Cardiac fibroblast (primary cell): ENCODE measurements at places on chromosomes 12 and 14.

DNA sequence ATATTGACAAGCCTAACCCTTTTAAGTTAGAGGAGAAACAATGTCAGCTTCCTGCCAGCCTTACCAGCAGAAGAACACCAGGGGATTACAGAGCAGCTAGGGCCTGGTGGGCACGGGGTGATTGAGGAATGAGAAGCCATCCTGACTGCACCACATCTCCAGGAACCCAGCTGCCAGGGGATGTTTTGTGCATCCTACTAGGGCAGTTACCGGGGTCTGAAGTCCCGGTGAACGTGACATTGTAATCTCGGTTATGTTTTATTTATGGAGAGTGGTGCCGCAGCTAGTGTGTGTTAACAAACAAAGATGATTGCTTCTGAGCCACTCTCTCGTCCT, 115.9 kb downstream of the BCL11B start:
- no peak for DNase-seq

- DNase-seq = peak; percentile 9
Measured at GRCh38 chr14:22928237-22929103, 706 bp downstream of the PRMT5 start.

DNA sequence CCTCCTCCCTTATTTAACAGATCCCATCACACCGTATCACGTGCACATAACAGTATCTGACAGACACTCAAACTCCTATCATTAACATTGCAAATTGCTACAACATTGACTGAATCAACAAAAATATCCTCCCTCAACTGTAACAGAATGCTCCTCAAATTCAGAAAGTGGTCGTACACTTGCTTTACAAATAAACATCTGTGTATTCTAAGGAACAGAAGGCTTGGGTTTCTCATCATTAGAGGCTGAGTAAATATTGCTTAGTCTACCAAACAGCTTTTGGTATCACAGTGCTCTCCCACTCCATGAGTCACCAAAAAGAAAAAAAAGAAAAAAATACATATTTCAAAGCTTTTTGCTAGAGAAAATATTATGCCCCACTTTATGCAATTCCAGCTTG, 23.9 kb downstream of the FERMT2 start:
- DNase-seq = peak; percentile 51

GRCh38 chr12:57581802-57582201, 9.2 kb upstream of the PIP4K2C start:
- no peak for DNase-seq

DNA sequence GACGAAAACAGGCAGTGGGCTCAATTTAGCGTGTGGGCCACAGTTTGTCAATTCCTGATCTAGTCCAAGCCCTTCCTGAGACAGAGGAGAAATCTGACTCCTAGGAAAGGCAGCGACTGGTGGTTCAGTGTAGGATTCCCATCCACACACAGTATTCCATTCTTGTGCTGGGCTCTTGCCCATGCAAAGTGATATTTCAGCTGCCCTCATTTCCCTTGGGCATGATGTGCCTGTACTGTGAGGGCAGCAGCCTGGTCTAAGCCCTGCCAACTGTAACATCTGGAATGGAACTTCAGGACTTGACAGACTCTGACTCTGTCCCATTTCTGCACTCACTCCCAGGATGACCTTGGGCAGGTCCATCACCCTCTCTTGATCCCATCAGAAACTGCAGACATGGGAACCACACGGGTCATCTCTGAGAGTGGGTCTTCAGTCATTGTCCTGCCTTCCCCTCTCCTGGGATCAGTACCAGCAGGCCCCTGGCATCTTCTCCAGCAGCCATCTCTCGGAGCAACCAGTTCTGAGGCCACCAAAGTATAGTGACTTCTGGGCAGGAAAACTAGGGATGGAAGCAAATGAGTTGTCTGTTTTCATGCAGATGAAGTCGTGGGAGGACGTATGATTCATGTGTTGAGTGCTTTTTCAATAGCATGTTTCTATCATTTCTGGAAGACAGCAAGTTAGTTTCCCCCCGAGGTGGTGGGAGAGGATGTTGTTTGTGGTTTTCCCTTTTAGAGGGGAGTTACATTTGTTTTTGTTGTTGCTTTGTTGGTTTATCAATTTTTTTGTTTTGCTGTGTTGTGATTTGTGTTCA, 54.2 kb upstream of the BCL2L14 start:
- peak; percentile 18 for DNase-seq

DNA sequence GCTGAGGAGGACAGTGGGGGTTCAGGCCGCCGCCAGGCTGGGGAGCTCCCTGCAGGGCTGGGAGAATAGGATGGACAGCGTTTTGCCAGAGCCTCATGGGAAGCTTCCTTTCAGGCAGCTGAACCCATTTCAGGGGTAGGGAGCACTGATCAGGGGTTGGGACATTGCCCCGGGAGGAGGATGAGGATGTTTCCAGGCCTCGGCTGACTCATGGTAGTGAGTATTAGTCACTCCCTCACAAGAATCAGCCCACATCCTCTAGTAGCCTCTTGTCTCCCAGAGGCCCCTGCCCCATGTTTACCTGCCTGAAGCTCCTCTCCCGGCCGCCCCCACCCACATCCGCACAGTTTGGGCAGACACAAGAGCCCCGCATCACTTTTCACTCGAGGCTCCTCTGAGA, 89.8 kb downstream of the ZFP36L1 start:
- DNase-seq = peak; percentile 61

DNA sequence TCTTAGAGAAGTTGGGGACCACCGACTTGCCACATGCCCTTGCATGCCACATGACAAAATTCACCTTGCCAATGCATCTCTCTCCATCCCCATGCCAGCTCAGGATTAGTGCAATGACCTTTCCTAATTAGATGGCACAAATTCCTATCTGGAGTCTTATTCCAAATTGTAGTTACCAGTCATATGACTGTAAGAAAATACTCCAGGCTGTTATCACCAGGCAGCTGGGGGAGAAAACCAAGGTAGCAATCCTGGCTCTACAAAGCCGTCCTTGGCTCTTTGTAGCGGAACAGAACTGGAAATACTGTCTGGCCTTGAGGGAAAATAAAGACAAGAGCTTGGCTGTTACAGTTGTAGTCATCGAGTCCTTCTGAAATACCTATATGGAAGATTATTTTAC, 208.5 kb upstream of the DIO2 start:
- no peak for DNase-seq

DNA sequence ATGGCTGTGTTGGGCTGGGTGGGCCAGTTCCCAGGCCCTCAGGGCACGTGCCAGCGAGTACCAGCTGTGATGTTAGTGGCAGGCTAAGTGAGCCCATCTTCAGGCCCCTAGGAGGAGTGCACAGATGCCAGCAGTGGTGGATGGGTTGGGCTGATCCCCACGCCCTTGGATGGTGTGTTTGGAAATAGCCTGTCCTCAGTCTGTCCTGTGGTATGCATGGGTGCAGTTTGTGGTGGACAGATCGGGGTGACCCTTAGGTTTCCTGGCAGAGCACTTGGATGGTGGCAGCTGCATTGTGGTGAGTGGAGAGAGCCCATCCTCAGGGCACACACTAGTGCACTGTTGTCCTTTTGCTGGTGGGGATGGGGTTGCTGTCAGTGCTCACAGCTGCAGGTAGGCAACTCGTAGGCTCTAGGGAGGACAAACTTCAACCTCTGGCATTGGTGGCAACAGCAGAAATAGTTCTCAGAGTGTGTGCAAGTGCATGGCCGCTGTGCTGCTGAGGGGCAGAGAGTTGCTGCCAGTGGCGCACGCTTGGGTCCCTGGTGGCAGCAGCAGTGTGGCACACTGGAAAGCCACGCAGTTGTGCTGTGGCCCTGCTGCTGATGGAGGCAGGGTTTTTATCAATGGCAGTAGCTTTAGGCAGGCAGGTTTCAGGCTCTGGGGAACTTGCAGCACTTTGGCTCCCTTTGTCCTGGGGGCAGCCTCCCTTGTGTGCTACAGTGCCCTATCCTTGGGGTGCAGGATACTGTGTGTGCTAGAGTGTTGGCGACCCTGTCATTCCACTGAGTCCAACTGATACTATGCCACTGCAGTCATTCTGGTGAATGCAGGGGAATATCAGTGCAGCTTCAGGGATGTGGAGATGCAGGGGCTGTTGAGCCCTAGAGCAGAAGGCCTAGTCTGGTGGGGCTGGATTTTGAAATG, 65.5 kb downstream of the FBXO33 start:
- DNase-seq = no peak

GRCh38 chr14:51210594-51210993, 29.5 kb upstream of the TMX1 start:
- no peak for DNase-seq

GRCh38 chr12:117231750-117232149, 41.5 kb upstream of the FBXO21 start:
- no peak for DNase-seq

DNA sequence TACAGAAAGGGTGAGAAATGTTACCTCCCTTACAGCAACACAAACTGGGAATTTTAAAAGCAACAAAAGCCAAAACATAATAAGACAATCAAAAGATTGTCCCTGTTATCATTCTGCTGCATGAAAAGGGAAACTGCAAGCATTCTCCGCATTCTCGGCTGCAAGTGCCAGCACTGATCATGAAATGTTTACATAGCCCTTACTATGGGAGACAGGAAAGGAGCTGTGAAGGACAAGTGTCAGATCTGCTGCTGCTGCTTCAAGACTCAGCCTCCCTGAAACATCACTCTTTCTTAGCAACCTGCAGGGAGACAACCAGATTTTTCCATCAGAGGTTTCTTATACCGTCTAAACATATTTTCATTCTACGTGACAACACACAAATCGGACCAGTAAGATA, 20.1 kb downstream of the DENND5B start:
- DNase-seq = no peak

- DNase-seq = no peak
Measured at GRCh38 chr12:49219417-49220026, 30.6 kb upstream of the TUBA1A start.

- DNase-seq = no peak
Measured at GRCh38 chr14:57314396-57315089, 45.8 kb downstream of the AP5M1 start.

- DNase-seq = no peak
Measured at GRCh38 chr12:38110026-38110699, 206.4 kb upstream of the ALG10B start.

DNA sequence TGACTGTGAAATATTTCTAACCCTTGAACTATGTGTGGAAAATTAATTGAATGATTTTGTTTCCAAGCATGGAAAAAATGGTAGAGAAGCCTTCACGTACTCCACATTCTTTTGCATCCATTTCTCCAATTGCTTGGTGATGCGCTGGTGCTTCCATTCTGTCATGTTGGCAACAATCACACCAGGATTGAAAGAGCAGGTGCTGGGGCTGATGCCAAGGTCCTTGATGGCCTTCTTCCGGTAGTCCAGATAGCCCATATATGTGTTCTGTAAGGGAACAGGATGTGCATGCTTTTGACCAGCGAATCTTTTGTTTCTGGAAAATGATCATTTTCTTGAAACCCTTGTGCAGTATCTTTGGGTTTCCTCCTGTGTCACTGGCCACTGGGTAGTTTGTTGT, 28.6 kb downstream of the TDG start:
- no peak for DNase-seq

- no peak for DNase-seq
Measured at GRCh38 chr12:69338120-69338859, 9.9 kb upstream of the LYZ start.

DNA sequence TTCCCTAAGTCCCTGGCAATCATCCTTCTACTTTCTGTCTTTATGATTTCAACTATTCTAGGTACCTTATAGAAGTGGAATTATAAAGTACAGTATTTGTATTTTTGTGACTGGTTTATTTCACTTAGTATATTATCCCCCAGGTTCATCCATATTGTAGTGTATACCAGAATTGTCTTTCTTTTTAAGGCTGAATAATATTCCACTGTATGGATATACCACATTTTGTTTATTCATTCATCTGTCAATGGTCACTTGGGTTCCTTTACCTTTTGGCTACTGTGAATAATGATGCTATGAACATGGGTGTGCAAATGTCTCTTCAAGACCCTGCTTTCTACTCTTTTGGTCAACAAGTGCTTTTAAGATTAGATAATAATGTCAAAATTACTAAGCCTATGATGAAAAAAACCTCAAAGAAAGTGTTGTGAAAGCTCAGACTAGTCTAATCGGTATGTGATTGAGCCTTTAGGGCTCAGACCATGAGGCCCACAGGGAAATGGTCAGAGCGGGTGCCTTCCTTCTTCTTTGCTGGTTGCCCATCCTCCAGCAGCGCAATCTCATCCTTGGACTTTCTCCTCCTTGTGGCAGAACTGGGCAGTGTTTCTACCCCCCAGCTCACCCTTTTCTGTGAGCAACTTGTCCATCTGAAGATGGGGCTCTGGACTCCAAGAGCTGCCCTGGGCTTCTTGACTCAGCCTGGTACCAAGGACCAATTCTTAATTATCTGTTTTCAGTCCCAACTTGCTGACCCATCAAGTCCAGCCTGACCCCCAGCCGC, 105.4 kb downstream of the TTC8 start:
- peak; percentile 9 for DNase-seq

GRCh38 chr14:92905667-92906066, 17.3 kb upstream of the CHGA start:
- no peak for DNase-seq

DNA sequence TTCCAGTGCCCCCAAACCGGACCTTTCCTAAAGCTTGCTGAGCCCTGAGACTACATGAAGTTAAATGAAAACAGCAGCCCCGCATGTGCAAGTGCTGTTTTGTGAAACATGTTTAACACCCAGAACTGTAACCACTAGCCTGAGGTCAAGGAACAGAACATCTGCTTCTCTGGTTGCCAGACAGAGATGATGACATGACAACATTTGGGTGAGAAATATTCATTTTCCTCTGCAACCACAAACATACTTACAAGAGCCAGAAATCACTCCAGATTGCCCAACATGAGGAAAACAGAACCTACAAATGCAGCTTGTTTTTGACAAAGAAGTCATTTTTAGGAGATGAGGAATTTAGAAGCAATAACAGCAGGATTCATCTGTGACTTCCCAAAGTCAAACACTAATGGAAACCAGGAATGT, 110.4 kb downstream of the BCAT1 start:
- peak; percentile 95 for DNase-seq

GRCh38 chr14:94543449-94544124, 17.7 kb upstream of the SERPINA4 start:
- no peak for DNase-seq

GRCh38 chr12:99824900-99825542, 159.7 kb downstream of the ANKS1B start:
- DNase-seq = no peak

DNA sequence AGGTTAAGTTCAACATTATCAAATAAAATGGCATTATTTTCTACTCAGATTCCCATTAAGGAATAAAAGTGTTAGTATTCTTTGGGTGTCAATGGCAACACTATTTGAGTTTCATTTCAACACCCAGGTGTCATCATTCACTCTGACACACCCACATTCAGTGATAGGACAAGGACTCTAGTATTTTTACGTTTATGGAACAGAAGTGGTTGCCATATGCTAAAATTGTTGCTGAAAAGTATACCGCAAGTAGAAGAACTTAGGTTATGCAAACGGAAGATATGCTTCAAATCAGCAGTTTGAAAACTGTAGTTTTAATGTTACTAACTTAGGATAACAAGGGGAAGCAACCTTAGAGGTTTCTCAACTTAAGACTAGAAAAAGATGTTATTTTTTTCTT, 20.0 kb upstream of the SGPP1 start:
- no peak for DNase-seq

GRCh38 chr12:107736914-107737313, 24.0 kb downstream of the PRDM4 start:
- no peak for DNase-seq
